ENCODE measurements at places on chromosomes 7 and 10. TPM values are rescaled to one million over a fixed set of nuclear protein-coding genes. Genes with fewer than 3 reads are reported as not detected.

The ARPC1A gene
- polyA plus RNA-seq: 306 TPM

The ZP3 gene
- polyA plus RNA-seq: 4.5 TPM

The CALCR gene
- polyA plus RNA-seq: 0.12 TPM

The SNX10 gene
- polyA plus RNA-seq: 0.13 TPM

The RADIL gene
- polyA plus RNA-seq: 4.3 TPM

DNA sequence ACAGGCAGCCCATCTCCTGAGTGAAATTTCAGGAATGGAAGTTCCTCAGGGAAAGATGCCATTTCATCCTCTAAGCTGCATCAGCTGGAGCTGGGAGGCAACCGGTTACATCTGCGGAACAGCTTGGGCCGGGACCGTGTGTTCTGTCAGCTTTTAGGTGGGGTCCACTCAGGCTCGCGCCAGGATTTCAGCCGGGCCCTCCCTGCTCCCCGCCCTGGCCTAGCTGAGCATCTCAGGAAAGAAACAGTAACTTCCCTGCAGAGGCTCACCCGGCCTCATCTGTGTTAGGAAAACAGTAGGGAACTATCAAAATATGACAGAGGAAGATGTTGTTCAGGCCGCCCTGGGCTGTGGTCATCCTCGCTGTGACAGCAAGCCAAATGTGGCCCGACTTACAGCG is 110.4 kb downstream of the TRIL start:
- no peak for DNase-seq

DNA sequence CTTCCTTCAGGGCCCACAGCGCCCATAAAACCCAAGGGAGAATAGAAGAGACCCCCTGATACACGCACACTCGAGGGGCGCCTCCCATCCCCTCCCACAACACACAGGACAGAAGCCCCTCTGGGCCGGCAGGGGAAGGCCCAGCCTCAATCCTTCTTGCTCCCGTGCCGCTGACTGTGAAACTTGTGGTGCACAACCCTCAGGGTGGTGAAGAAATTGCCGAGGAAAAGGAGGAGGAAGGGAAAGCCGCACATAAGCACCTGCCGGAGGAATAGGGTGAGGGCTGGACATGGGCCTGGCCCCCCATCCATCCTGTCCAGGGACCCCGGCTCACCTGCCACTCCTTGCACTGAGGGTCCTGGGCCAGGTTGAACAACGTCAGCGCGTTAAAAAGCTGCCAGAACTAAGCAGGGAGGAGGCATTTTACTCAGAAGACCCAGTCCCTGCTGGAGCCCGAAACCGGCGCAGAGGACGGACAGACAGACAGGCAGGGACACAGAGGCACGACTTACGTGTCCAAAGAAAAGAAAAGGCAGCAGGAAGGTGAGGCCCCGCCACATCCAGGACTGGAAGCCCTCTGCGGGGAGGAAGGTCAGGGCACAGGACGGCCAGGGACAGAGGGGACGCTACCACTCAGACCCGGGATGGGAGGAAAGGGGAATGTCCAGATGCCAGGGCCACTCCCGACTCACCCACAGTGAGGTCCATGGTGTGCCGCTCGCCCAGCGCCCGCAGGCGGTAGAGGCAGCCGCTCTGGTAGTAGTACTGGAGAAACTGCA is 7.2 kb downstream of the TMEM120A start:
- DNase-seq: peak; percentile 41

- DNase-seq: no peak
Observed at GRCh38 chr7:101089876-101090275, 4.6 kb downstream of the TRIM56 start.

DNA sequence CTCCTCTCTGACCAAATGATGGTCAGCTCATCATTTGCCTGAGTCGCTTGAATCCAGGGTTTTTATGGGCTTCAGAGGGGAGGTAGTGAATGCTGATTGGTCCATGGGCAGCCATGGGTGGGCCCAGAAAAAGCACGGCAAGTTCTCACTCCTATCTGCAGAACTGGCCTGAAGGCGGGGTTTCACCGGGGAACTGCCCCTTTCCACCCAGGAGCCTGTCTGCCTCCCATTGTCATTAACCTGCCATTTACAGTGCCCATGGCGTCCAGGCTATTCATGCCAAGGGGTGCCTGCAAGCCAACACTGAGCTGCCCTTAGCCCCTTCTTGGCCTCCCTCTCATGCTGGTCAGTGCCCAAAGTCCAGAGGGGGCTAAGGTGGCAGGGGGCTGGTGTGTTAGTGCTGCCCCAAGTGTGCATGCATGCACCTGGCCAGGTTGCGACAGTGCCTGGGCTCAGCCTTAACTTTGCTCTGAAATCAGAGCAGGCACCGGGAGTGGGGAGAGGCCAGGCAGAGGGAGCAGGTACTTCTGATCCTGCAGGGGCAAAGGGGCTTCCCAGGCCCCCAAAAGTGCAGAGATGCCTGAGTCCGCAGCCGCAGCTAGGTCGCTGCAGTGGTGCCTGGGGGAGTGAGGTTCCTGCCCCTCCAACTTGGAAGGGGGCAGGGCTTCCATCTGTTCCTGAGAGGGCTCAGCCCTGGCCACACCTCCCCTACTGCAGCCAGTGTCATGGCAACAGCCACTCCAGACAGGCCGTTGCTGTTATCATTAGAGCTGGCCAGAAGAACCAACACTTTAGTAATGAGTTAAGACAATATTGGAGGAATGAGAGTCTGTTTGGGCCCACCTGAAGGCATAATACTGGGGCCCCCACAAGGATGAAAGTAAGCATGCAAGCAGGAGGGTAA is 561.6 kb downstream of the GRM8 start:
- DNase-seq: no peak

- no peak for DNase-seq
Observed at GRCh38 chr7:150430465-150431085, 19.9 kb upstream of the GIMAP8 start.

DNA sequence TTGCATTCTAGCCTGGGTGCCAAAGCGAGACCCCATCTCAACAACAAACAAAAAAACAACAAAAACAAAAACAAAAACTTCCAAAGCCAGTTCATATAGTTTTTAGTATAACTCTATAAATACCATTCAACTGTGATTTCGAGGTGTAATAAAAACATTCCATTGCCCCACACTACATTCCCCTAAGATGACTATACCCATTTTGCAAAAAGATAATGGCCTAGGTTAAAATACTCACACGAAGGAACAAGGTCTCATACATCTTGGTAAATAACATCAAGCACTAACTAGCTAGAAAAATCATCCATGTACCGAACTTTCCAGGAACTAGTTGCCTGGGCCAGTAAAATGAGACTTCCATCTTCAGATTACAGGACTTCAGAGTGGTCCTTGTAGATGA is 55.4 kb downstream of the GLI3 start:
- DNase-seq: no peak

DNA sequence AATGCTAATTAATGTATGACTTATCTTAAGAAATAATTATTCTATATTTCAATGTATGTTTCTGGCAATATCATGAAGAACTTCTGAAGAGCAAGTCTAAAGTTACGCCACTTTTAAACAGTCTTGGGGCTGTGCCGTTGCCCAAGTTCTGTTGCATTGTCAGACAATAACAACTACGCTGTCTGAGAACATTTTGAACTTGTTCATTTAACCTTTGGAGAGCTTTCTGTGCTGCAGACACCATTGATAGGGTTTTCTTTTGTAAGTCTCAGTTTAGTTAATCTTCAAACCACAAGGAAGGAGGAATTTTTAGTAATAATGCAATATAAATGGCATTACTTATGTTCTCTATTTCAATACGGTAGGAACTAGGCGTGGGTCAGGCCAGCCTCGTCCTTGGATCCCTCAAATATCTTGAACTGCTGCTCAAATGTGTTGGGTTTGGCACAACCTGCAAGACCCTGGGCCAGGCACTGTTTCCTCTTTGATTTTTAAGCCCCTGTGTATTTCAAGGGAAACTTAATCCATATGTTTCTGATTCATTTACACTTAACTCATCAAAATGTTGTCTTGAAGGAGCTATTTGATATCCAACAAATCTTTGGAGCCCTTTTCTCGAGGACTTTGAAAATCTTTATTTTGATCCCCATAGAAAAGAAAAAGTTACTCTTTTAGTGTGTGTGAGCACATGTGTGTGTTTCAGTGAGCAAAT is 215.5 kb downstream of the INHBA start:
- DNase-seq: no peak

DNA sequence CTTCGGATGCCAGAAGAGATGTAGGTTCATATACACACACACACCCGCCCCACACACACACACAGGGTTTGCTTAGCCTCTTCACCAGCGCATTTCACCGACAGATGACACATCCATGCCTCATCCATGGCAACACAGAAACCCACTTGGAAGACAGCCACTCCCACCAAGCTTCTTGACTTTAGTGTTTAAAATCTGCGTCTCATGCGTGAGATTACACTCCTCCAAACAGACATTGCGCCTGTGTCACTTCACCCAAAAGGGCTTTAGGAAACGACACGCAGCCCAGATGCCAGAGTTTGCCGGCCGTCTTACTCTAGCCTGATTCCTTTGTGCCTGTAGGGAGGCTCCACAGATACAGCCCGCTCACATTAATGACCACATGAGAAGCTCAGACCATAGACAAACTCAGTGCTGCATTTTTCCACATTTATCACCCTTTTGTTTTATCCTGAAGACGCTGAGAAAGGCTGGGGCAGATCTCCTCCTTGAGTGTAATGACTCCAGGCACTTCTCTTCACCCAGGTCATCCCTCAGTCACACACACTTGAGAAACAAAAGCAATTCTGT is 73.8 kb downstream of the DIP2C start:
- DNase-seq: no peak

- DNase-seq: no peak
Observed at GRCh38 chr10:4984223-4984622, 19.4 kb downstream of the AKR1C2 start.

DNA sequence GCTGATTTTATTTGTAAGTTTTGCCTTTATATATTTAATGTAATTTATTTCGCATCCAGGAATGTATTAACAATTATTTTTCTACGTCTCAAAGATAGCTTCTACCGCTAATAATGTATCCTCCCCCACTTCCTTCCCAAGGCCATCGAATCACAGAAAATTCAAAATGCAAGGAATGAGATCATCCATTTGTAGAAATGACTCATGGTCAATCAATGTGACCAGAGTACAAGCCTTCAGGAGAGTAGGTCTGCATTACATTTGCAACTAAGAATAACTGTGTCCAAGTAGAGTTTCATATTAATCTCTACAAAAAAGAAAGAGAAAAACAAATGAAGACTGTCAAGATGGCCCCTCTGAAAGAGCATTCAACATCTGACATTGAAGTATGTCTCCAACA is 205.9 kb upstream of the PHF14 start:
- no peak for DNase-seq

GRCh38 chr7:84647797-84648757 is 453.5 kb upstream of the SEMA3A start:
- no peak for DNase-seq

DNA sequence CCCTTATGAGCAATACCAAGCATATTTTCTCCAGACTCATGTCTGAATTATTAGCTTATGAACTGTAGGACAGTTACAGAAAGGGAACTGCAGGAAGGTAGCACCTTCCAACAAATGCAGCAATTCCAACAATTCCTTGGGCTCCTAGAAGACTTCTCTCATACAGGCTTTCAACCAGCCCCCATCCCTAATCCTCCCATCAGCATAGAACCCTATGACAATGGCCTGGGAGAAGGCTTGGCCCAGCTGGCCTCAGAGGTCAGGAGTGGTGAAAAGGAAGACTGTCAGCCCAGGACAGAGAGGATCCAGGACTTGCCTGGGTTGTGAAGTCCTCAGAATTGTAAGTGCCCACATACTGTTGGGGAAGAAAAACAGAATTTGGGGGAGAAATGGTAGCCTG is 5.9 kb downstream of the VPS41 start:
- no peak for DNase-seq

- DNase-seq: no peak
Observed at GRCh38 chr10:48606530-48607355, 1.9 kb upstream of the ARHGAP22 start.

DNA sequence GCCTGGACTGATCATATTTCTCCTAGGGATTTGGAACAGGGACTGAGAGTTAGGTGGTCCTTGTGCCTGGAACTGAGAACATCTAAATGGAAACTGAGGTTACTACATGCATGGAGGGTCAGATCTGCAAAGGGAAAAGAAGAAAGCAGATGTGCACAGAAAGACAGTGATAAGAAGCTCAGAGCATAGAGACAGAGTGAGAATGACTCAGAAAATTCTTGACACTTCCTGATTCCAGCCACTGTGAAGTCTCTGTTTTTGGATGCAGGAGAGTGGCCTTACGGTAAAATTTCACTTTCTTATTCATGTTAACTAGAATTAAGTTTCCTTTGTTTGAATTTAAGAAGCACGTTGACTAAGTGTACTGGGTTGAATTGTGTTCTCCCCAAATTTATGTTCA is 241.7 kb downstream of the TMEM26 start:
- DNase-seq: no peak

DNA sequence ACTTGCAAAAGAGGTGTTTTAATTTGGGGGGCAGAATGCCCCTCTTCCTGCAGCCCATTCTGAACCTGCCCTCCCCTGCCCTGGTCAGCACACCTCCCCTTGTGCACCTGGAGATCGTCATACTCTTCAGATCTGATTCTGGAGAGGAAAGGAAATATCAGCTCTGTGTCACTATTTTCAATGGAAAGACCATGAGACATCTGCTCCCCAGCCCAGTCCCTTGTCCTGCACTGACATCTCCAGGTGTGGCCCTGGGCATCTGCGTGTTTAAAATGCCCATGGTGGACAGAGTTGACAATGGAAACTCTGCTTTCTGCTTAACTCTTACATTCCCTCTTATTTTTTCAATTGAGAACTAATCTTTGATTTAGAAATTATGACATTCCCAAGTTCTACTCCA is 41.6 kb upstream of the RASGEF1A start:
- DNase-seq: no peak

DNA sequence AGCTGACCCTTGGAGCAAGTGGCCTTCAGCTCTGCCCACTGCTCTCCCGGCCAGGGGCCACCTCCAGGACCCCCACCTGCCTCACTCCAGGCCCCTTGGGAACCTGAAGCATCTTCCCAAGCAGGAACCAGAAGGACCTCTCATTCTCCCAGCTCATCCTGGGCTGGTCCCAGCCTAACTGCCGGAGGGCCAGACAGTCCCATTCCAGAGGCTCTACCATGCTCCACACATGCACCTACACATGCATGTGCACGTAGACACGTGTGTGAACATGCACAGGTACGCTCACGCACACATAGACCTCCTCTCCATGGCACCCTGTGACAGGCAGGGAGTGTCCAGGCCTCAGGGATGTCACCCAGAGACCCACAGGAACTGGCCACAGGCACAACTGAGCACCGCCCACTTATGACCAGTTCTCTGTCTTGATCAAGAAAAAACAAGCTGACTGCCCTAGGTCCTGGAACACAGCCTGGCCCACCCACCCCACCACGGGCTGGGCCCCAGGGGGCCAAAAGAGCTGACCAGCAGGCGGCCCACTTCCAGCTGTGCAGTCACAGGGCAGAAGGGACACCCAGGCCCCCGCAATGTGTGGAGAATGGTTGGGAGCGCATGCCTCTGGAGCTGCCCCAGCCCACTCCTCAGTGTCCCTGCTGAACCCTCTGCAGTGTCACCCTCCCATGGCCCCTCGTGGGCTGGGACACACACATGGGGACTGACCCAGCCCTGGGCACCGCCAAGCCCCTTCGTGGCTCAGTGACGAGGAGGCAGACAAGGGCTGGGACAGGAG is 43.4 kb downstream of the CAMK2B start:
- DNase-seq: peak; percentile 29

All from SK-N-SH (cell line).